CD4-positive, alpha-beta T cell treated with Interleukin-15 for 4 hours (primary cell): ENCODE measurements at places on chromosomes 11 and 22.

DNA sequence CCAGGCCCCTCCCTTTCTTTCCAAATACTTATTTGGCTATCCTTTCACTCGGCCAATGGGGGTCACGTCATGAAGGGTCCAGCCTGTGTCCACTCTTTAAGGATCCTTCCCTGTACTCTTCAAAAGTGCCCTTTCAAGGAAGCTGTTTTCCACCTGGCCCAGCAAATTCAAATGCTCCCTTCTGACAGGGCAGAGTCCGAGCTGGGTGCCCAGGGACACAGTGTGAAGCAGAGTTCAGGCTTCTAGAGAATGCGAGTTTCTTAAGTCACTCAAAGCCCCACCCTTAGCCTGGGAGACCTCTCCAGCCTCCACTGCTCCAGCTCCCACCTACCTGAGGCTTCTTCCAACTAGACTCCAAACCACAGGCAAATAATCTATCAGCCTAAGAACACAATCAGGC, 5.5 kb upstream of the APOA1 start:
- no peak for DNase-seq

DNA sequence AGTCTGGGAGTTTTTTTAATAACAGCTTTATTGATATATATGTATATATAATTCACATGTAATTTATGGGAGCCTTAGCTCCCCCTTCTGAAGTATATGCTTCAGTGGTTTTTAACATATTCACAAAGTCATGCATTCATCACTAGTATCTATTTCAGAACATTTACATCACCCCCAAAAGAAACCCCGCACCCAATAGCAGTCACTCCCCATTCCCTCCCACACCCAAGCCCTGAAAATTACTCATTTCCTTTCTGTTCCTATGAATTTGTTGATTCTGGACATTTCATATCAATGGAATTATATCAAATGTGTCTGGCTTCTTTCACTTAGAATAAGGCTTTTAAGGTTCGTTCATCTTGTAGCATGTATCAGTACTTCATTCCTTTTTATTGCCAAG, 35.6 kb upstream of the SYT7 start:
- DNase-seq, result no peak

DNA sequence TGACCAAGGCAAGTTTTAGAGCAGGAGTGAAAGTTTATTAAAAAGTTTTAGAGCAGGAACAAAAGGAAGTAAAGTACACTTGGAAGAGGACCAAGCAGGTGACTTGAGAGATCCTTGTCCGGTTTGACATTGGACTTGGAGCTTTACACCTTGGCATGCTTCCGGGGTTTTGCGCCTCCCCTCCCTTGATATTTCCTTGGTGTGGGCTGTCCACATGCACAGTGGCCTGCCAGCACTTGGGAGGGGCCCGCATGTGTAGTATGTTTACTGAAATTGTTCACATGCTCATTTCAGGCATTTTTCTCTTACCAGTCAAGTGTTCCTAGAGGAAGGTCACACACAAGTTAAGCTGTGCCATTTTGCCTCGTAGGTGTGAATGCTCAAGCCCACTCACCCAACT, 19.0 kb upstream of the THRSP start:
- no peak for DNase-seq

- no peak for DNase-seq
Measured at GRCh38 chr11:23976426-23976825, 520.4 kb upstream of the LUZP2 start.

DNA sequence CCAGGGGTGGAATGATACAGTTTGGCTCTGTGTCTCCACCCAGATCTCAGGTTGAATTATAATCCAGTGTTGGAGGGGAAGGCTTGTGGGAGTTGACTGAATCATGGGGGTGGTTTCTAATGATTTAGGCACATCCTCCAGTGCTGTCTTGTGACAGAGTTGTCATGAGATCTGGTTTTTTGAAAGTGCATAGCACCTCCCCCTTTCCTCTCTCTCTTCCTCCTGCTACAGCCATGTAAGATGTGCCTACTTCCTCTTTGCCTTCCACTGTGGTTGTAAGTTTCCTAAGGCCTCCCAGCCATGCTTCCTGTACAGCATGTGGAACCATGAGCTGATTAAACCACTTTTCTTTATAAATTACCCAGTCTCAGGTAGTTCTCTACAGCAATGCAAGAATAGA, 45.1 kb downstream of the THAP12 start:
- no peak for DNase-seq

DNA sequence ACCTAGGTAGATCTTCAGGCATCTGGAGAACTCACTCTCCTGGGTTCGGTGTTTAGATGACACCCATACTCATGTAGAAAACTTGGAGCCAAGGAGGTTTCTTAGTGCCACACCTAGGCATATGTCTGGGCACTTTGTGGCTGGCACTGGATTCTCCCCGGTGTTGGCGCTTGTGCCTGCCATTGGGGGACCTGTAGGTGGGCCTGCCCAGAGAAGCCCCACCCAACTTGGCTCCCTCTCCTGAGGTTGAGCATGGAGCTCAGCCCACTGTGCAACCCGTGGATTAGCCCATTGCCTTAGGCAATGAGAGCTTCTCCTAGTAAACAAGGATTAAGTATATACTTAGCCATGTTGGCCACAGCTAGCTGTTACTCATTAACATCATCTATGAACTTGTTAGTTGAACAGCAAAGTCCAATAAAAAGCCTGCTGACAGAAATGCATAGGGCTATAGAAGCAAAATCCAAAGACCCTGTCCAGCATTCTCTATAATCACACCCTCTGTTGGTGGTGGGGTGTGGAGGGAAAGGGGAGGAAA, 335.5 kb upstream of the CHORDC1 start:
- no peak for DNase-seq

GRCh38 chr22:40890881-40891280, 29.0 kb upstream of the DNAJB7 start:
- no peak for DNase-seq

DNA sequence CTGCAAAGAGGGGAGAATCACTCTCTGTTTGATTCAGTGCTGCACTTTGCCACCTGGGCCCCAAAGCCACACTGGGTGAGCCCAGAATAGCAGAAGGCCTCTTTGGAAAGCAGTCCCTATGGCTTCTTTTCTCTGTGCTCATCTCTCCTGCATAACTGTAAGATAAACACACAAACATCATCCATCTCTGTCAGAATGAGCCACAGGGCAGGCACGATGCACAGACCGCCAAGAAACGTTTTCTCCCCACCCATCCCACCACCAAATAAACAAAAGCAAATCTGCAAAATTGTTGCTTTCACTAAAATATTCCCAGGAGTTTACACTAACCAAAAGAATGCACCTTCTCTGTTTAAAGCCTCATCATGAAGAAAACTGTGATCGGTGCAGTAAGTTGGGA, 196.4 kb upstream of the POU2AF2 start:
- DNase-seq, result no peak

DNA sequence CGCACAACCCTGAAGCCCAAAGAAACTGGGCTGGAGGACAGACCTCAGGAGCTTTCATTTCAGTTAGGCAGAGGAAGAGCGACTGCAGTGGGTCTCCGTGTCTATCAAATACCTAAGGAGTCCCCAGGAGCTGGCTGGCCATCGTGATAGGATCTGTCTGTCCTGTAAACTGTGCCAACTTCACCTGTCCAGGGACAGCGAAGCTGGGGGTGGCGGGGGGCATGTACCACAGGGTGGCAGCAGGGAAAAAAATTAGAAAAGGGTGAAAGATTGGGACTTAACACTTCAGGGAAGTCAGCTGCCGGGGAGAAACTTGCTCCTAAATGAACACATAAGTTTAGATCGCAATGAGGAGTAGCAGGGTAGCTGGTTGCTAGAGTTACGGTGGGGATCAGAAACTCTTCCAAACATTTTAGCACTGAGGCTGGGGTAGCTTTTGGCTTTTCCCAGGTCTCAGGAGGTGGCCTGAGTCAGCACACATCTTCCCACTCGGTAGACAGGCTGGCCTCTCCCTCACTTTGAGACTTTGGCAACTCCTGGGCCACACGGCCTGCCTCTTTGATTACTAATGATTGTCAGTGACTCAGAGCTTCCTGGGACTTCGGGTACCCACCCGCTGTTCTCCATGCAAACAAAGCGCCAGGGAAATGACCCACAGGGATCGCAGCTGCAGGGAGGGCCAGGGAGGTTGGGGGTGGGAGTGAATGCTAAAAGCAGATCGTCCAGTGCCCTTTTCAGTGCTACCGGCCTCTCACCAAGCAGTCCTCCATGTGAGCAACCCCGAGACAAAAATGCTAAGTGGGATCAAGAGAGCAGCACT, 2.9 kb upstream of the MTFP1 start:
- peak; percentile 17 for DNase-seq

GRCh38 chr22:50305923-50306566, 1.4 kb downstream of the PLXNB2 start:
- DNase-seq, result no peak

- no peak for DNase-seq
Measured at GRCh38 chr11:9600644-9601036, 27.2 kb downstream of the WEE1 start.

DNA sequence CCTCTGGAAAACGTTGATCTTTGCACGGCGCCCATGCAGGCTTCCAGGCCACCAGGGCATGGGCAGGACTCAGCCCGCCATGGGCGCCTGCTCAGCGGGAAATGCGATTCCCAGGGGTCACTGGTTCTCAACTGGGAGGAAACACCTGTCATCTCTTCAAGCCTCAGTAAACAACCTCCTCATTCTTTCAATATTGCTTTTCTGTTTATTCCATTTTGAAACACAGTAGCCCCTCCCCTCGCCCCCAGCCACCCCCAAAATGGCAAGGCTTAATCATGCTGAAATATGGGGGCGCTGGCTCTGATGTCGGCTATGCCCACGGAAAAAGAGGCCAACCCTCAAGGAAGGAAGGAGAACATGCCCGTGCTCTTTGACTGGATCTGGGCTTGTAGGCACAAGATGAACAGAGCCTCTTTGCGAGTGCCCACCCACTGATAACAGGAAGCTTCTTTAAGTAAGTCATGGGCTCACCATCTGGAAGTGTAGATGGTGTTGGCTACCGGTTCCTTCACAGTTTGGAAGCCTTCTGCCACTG, 594 bp upstream of the POU2AF1 start:
- no peak for DNase-seq

DNA sequence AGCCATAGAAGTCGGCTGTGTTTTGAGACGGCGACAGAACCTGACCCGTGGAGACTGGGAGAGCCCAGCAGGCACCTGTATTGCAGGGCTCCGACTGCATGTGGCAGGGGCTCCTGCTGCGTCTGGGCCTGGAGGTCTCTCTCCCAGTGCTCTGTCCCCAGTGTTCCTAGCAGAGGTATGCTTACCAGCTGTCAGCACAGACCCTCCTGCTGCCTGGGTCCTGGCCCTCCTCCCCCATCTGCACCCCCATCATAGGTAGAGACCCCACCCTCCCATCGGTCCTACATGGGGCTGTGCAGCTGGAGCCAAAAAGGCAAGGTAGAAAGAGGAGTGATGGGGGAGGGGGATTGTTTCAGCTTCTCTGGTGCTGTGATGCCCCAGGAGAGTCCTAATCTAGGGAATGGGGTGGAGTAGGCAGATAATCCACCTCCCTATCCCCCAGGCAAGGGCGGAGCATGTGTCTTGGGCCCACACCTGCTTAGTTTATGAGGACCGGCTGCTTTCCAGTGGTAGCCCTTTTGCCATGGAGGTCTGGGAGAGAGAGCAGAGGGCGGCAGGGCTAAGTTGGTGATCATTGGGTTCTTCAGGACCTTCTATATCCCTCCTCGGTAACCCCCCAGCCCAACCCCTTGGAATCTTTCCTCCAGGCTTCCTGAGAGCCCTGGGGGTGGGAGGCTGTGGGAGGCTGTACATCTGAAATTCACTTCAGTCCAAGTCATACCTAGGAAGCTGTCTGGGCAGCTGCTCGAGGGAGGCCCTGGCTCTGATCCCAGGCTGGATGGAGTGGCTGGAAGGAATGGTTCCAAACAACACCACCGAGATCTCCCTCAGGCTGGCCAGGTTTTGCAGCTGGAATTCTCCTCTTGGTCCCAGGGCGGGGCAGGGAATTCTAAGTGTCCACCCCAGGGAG, 5.3 kb downstream of the SLC7A4 start:
- no peak for DNase-seq

DNA sequence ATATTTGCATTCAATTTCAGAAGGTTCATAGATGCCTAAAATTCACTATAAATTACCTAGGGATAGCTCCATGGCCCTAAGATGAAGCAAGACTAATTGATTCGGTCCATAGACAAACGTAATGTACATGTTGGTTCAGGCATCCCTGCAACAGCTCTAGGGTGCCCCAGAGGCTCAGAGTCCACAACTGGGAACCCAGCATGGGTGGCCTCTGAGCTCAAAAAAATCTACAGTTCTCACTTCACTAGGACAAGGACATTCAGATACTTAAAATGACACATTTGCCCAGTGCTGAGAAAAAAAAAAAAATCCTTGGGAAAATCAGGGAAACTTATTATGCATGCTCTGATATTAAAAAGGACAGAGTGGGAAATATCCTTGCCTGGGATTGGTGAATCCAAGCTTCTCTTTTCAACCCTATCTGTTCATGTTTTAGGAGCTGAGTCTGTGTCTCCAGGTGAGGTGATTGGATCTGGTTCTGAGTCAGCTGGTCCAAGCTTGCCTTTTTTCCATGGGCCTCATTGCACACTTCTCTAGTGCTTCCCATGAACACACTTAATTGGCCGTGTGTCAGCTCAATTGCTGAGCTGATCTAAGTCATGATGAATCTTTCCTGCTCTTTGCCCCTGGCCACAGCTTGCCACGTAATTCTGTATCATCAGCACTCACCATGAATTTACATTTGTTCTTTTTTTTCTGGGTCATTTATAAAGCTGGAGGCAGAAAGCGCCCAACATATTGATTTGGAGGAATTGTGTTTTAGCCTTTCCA, 116.3 kb upstream of the RCN1 start:
- no peak for DNase-seq
